ENCODE measurements at places on chromosomes 1 and 21.

- no peak for DNase-seq
Measured at GRCh38 chr1:13624526-13624925, 40.9 kb downstream of the PDPN start.

GRCh38 chr21:28938726-28939125, 54.0 kb downstream of the LTN1 start:
- DNase-seq, result no peak

- no peak for DNase-seq
Measured at GRCh38 chr1:235954306-235955283, 87.9 kb upstream of the LYST start.

- no peak for DNase-seq
Measured at GRCh38 chr21:29441651-29442050, 142.9 kb downstream of the BACH1 start.

DNA sequence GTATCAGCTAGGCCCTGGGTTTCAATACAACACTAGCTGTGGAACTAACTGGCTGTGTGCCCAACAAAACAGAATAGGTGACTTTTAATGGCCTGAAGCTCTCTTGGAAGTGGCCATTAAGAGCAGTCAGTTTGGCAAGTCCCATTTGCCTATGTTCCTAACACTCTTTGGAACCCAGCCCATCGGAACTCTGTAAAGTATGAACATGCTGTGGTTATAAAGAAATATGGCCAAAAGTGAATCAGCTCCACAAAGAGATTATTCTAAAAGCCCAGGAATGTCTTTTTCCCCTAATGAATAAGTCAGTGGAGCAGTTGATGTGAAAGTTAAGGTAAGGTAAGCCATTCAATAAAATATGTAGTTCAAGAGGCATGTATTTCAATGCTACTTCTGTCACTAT, 223.7 kb upstream of the ADAMTS5 start:
- DNase-seq, result no peak

DNA sequence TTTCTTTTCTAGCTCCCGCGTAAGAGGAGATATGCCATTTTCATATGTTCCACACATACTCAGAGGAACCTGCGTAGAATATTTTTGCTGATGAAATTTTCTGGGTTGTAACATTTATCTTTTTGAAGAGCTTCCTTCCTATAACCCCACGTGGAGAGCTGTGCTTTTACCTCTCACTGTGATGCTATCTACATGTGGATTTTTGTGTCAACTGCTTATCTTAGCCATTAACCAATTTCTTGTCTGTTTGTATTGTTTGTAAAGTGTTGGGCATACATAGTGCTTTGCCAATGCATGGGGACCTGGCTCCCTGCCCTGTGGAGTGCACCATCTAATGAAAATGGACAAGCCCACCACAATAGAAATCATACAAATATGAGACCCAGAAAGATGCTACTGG, 266.1 kb downstream of the TNR start:
- DNase-seq, result no peak

- DNase-seq, result no peak
Measured at GRCh38 chr21:19776076-19776475, 1222.1 kb upstream of the NCAM2 start.

DNA sequence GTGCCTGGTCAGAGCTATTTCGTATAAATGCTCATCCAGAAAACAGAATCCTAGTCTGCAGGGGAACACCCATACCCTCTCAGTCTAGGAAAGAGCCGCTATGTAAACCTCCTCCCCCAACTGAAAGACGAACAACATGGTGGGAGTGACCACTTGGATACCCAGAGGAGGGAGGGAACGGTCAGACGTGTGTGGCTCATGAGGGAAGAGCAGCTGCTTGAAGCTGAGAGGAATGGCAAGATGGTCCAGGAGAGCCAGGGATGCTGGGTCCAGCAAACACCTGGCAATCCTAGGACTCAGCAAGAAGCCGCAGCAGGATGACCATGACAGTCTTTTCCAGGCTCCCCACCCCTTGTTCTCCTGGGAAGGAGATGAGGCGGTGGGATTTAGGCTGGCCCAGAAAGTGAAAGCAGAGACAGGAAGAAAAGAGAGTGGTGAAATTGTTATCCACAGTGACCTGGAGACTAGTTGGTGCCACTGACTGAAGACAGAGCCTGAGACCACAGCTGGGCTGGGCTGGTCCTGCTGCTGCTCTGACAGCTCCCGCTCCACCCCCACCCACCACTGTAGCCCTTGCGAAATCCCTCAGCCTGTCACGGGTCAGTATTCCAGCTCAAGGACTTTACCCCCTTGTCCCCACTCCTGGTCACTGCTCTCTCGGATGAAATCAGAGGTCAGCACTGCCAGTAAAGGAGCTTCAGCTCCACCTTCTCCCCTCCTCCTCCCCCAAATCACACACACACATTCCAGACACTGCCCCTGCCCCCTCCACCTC, 3.6 kb downstream of the CERS2 start:
- DNase-seq, result no peak

DNA sequence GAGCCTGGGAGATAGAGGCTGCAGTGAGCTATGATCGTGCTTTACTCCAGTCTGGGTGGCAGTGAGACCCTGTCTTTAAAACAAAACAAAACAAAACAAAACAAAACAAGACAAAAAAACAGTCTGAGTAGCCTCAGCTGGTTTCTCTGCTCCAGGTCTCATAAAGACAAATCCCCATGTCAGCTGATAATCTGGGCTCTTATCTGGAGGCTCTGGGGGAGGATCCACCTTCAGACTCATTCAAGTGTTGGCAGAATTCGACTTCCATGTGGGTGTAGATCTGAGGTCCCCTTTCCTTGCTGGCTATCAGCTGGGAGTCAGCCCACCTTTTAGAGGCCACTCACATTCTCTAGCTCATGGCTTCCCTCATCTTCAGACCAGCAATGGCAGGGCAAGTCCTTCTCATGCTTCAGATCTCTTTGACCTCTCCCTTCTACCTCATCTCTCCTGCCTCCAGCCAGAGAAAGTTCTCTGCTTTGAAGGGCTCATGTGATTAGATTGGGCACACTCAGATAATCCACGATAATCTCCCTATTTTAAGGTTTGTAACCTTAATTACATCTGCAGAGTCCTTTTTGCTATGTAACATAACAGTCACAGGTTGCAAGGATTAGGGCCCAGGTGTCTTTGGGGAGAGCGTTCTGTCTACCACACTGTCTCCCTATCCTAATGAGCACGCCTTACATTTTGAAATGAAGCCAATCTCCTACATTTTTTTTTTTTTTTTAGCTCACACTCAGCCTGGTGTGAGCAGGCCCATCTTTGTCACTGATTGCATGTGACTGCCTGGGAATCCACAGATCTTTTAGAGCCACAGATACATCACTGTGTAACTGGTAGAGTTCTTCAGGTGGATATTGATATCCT, 7.5 kb upstream of the PYCR2 start:
- DNase-seq, result no peak

- DNase-seq, result no peak
Measured at GRCh38 chr1:46084553-46085451, 47.6 kb downstream of the PIK3R3 start.

DNA sequence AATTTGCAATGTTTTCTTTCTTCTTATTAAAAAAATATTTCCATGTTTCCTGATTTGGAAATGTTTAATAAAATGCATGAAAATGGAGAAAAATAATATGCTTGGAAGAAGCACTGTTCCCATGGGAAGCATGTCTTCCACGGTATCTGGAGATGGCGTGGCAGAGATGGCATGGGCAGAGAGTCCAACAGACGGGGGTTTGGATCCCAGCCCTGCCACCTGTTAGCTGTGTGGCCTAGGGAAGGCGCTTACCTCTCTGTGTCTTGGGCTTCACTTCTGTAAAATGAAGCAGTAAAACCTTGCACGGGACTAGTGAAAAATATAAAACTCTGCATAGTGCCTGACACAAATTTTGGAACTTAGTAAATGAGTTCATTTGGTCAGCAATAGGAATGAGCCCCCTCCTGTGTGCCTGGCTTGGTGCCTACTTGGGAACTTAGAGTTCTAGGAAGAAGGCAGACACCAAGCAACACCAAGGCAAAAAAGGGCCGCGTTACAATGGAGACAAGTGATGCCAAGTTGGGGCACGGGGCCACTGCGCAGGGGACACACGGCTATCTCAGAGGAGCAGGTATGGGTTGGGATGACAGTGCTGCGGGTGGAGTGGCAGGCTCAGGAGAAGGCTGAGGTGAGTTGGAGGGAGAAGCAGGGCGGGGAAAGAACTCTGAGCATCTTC, 124.2 kb downstream of the KCNN3 start:
- DNase-seq, result no peak

DNA sequence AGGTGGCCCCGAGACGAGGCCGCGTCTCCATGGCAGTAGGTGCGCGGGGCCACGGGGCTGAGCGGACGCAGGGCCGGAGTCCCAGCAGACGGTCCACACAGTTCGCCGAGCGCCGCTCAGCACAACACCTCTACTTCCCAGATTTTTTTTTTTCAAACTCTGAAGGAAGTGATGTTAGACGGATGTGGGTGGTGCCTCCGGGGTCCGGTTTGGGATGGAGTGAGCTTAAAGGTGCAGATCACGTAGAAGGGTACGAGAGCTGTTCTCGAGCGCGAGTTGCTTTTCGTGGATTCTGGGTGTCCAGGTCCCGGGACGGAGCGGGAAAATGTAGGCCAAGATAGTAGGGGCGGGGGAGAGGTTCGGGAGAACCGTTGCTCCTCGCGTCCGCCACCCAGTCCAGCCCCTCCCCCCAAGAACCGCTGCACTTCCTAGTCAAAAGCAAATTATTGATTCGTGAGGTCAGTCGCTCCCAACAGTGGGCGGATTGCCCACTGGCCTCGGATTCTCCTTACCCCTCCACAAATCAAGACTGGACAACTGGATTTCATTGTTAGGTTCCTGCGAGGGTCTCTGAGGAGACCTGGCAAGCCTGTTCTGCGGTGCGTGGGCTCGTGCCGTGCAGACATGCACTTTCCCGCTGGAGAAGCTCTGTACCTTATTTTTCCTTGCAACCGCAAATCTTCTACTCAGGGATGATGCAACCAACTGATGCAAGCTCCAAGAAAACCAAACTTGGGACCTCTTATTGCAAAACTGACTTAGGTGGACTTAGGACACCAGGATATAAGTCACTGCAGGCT, at the start of gene TXNDC12:
Gene TXNDC12, minus strand, starts transcription at position 126 of the 800 bp plus-strand sequence. Its CDS starts 95 bp downstream, at position 31.
- DNase-seq, result peak; percentile 92

GRCh38 chr1:165463978-165464377, 19.1 kb upstream of the RXRG start:
- DNase-seq, result no peak

- DNase-seq, result no peak
Measured at GRCh38 chr1:62415687-62416086, 21.2 kb upstream of the USP1 start.

DNA sequence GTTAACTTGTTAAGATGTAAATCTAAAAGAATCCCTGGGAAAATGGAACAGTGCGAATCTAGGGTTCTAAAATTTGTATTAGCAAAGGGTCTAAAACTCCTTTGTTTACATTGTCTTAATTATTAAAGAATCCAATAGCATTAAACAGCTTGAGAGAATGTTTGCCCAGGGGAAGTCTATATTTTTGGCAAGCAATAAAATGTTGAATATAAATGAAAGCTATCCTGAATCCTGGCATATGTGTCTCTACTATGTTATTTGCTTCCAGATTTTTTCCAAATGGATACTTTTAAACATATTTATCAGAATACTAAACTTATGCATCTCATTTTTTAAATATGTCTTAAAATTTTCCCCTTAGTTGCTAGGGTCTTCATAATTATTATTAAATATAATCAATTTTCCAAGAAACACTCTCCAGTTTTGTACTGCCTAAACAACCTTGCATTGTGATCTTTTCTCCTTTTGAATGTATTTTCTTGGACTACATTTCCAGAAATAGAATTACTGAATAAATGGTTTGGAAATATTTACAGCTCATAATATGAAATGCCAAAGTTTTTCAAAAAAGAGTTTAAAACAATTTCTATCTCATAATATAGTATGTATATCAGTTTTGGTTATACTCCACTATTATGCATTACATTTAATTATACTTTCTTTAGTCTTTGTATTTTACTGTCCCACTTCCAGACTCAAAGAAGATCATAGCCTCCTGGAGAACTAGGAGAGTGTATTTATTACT, 304.8 kb downstream of the USP25 start:
- DNase-seq, result no peak

GRCh38 chr1:5238351-5239130, 584.1 kb downstream of the AJAP1 start:
- DNase-seq, result no peak

DNA sequence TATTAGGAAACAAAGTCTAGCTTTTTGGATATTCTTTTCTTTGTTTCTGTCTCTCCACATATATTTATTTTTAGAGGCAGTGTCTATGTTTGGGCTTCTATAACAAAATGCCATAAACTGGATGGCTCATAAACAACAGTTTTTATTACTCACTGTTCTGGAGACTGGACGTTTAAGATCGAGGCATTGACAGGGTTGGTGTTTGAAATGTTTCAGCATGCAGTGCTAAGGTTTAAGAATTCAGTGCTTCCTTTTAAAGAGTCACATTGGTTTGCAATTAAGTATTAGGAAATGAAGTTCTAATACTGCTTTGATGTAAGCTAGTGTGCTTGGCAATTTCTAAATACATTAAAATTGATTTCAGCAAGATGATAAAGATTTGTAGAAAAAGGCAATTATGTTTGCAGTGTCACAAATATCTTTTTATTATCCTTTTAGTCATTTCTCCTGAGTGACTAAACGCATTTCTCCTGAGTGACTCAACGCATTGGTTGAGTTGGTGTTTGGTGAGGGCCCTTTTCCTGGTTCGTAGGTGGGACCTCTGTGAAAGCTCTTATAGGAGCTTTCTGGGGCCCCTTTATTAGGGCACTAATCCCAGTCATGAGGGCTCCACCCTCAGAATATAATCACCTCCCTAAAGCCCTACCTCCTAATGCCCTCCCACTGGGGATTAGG, 317.0 kb downstream of the USP25 start:
- DNase-seq, result no peak

DNA sequence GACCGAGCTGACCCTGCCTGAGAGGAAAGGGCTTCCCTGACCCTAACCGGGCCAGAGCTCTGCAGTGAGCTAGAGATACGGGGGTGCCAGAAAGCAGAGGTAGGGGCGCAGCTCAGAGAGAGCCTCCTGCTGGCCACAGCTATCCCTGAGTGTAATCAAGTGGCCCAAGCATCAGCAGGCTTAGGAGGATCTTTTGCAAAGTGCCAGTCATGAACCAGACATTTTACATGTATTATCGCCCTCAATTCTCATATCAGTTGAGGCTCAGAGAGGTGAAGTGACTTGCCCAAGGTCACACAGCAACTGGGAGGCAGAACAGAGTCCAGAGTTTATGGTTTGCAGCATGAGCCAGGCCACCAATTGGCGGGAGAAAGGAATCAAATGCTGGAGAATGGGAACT, 7.0 kb upstream of the ID3 start:
- DNase-seq, result no peak
